ENCODE measurements at places on chromosomes 7 and 10. TPM values are rescaled to one million over a fixed set of nuclear protein-coding genes. Genes with fewer than 3 reads are reported as not detected.

- no peak for DNase-seq
Observed at GRCh38 chr7:78792006-78792405, 661.5 kb downstream of the MAGI2 start.

DNA sequence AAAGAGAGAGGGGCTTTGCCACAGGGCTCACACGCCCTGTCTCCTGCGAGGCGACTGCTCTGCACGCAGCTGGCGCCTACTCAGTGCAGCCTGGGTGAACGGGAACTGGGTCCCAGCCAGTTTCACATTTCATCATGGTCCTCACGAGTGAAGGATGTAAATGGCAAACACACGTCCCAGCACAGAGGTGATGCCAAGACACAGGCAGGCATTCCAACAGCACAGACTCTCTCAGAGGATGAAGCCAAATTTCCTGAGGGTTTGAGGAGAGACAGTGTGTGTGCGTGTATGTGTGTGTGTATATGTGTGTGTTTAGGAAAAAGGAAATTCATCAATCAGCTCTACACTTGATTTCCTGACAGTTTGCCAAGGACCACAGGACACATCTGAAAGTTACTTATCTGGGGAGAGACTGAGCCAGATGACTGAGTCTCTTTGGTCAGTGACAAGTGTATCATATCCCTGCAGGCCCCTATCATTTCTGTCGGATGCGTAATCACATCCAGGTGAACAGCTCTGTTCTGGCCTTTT, 53.9 kb downstream of the CHST15 start:
- no peak for DNase-seq

Gene AEBP1
- not detected for total RNA-seq

GRCh38 chr10:27911539-27911938, 87.3 kb downstream of the ODAD2 start:
- DNase-seq, result no peak

Gene COMTD1
- total RNA-seq, result 11.5 TPM

DNA sequence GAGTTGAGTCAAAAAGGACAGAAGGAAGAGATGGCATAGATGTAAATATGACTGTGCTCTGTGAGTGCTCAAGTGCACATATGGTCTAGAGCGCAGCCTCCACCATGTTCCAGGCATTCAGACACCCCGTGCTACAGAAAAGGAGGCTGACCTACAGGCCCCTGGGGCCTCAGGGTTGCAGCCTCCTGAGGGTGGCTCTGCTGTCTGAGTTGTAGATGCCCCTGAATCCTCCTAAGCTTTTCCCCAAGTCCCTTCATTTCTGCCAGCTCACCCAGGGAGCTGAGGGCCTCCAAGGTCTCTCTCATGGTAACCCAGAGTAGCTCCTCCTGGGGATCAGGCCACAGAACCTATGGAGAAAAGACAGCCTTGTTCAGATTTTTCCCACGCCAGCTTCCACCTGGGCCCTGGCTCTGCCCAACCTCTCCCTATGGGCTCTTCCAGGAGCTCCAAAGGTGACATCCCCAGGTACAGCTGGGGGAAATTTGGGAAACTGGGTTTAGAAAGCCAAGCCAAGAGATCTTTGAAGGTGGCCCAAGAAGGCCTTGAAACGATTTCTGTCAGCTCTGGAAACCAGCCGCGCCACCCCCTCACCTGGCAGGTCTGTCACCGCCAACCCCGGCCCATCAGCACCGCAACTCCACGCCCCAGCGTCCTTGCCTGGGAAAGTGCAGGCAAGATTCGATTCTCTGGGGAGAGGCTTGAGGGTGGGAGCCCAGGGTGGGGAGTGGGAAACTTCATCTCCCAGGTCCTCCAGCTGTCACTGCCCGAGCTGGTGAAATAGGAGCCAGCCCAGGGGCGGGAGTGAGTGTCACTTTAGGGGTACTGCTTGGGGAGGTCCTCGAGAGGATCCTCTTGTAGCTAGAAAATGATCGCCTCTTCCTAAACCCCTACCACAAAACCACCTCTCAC, 2.4 kb downstream of the ZNF467 start:
- DNase-seq, result no peak

Gene EVX1
- total RNA-seq, result not detected

GRCh38 chr7:158282461-158283001, 305.1 kb downstream of the PTPRN2 start:
- DNase-seq, result no peak

Gene GPR15LG
- total RNA-seq, result not detected

DNA sequence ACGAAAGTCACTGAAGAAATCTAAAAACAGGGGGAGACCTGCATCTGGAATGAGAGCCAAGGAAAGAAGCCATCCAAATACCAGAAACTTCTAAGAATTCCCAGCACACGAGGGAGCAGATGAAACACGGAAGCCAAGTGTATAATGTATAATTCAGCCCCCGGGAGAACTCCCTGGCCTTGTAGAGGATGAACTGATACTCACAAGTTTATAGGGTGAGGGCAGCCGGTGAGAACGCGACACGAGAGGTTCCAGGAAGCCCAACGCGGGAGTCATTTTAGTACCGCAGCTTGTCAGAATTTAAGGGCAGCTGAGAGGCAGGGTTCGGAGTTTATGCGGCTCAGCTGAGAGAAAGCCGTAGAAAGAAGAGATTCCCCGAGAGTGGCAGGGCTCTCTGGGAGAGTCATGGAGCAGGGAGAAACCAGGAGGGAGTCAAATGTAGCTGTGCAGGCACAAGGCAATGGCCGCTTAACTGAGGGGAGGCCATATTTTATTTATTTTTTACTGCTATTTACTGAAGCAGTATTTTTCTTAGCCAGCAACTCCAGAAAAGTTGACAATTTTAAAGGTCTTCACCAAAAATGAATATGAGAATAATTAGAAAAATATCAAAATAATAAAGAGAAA, 164.0 kb downstream of the NPSR1 start:
- DNase-seq, result no peak

DNA sequence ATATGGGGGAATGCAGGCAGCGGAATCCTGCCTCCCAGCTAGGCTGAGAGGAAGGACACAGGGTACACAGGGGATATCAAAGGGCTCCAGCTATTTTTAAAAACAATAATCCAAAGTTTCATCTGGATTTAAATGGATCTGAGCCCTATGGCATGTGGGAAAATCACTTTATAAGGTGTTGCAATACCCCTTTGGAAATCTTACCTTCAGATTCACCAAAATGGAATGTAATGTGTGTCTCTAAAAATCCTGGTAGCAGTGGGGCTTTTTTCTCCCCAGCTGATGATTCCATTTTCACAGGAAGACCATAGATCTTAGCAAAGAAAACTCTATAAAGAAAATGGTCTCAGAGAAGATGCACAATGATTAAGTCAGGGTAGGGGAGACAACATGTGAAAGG, 722.2 kb downstream of the PARD3 start:
- DNase-seq, result no peak

- peak; percentile 33 for DNase-seq
Observed at GRCh38 chr7:108313086-108313485, 143.2 kb downstream of the NRCAM start.
